ENCODE measurements at places on chromosomes 12 and 14.

DNA sequence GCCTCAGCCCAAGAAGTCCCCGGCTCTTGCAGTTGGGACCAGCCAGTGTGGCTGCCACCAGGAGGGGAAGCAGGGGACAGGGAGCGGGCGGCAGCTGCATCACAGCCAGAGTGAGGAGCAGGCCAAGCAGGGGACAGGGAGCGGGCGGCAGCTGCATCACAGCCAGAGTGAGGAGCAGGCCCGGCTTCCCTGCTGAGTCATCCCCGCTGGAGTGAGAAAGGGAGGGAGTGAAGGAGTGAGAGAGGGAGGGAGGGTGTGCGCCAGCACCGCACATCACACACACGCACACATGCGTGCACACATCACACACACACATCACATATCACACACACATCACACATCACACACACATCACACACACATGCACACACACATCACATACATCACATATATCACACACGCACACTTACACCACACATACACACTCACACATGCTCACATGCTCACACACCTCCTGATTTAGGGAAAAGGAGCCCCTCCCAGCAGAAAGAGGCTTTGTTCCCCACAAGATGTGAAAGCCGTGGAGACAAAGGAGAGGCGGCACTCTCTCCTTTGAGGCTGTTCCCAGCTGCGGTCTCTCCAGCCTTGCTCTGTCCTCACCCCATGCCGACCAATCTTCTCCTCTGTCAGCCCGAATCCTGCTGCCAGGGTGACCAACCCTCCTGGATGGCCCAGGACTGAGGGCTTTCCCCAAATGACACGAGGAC is 16.7 kb upstream of the ZDHHC22 start:
- no peak for DNase-seq

DNA sequence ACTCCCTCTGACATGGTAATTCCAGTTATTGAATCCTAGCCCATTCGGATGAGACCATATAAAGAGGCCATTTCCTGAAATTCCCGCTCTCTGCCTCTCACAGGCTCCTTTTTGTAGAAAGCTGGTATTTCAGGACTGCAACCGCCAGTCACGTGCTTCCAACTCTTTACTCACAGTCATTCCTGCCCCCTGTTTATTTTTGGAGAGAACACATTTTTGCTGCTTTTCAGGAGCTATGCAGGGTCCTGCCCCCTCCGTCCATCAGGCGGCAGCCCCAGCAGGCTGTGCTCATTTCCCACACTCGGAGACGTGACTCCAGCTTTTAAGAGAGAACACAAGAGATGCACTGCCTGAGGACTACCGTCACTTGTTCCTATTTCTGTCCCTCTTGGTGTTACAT is 26.8 kb downstream of the IFT43 start:
- no peak for DNase-seq

GRCh38 chr12:81010641-81011040 is 67.2 kb upstream of the ACSS3 start:
- DNase-seq, result no peak

DNA sequence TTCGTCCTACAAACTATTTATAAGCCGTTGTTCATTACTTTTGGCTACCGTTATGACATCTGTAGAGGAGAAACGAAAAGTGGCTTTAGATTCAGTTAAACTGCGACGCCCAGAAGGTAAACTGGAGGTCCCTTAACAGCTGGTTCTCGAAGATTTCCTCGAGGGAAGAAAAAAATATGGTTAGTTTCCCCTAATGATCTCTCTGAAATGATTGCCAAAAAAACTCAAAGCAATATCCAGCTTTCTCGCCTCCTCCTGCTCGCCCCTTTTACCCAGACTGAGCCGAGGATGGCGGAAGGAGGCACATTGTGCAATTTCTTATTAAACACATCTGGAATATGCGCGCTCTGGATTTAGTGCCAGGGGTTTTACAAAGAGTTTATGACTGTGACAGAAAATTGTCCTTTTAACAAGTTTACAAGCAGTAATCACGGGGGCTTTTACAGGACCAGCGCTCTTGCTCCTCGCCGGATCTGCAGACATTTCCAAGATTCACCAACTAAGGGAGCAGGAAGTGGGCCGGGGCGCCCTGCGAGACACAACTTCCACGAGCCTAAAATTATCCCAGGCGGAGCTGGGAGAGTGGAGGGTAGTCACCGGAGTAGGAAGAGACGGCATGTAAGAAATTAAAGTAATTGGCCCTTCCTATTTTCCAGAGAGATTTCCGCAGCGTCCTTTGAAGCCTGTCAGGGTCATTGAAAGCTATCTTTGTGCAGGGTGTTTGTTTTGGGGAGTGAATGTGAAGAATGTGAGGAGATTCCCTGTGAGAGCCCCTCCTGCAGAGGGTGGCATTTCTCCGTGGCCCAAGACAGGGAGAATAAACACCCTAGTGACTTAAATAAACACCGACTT is 5.6 kb downstream of the SIX1 start:
- DNase-seq, result no peak

- no peak for DNase-seq
Observed at GRCh38 chr14:92109490-92109889, 3.1 kb upstream of the ATXN3 start.

- peak; percentile 81 for DNase-seq
Observed at GRCh38 chr14:104442107-104442551, 137.4 kb upstream of the C14orf180 start.

DNA sequence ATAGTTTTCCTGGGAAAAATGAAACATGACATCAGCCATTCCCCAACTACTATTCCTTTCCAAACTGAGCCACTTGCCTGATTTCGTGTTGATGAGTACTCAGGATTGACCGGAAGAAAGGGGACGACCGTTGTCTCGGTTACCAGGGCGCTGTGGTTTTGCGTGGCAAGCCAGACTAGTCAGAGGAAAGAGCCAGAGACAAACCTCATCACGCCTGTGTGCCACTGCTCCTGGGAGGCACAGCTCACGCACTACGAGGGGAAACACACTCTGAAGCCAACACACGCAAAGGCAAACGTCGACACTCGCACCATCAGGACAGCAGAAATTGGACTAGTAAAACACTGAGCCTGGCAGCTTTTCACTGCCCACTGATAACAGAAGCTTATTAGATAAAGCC is 35.0 kb downstream of the GIT2 start:
- DNase-seq, result no peak

DNA sequence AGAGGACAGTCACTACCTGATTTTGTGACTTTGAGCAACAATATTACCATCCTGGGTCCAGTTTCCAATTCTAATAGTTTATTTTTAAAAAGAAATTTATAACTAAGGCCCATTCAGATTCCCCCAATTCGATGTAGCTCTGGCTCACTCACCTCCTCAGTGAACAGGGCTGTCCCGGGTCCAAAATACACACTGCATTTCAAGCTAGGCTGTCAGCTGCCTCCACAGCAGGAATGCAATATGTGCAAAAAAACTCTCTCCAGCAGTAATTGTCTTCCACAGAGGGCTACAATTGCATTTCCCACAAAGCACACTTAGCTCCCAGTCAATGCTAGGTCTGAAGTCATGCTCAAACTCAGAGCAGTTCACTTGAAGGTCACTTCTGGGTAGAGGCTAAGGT is 39.3 kb upstream of the ZNF641 start:
- DNase-seq, result no peak
